ENCODE measurements at places on chromosomes 3 and 15.
A peak's percentile ranks its signal among the peaks of the same experiment; 100 is the strongest.

- no peak for DNase-seq
Observed at GRCh38 chr15:41981371-41982132, 9.2 kb upstream of the EHD4 start.

DNA sequence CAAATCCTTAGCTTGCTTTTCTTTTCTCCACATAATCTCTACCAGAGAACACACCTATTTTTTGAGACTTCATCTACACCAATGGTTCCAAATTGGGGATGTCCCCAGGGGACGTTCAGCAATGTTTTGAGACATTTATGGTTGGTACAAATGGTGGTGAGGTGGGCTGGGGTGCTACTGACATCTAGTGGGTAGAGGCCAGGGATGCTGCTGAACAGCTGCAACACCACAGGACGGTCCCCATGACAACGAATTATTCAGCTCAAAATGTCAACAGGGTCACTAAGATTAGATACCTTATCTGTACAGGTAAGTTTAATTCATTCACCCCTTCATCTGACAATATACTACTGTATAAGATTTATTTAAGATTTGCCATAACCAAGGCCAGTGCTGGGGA, 14.4 kb downstream of the GK5 start:
- no peak for DNase-seq

GRCh38 chr15:38325648-38325990, 73.0 kb downstream of the SPRED1 start:
- no peak for DNase-seq

GRCh38 chr3:126127904-126128303, 44.0 kb upstream of the SLC41A3 start:
- DNase-seq = no peak

- peak; percentile 91 for DNase-seq
Observed at GRCh38 chr3:42502429-42503250, at the start of gene VIPR1. Gene VIPR1, plus strand, starts transcription at chr3:42502643. Its CDS starts 93 bp downstream, at chr3:42502736.

- DNase-seq = no peak
Observed at GRCh38 chr15:63969652-63970421, 76.4 kb downstream of the DAPK2 start.

- peak; percentile 9 for DNase-seq
Observed at GRCh38 chr3:178436773-178437172, 99.5 kb upstream of the KCNMB2 start.

- no peak for DNase-seq
Observed at GRCh38 chr15:64635499-64636495, 139.6 kb downstream of the RBPMS2 start.

GRCh38 chr15:28989239-28989830, 103.6 kb downstream of the APBA2 start:
- DNase-seq = no peak

DNA sequence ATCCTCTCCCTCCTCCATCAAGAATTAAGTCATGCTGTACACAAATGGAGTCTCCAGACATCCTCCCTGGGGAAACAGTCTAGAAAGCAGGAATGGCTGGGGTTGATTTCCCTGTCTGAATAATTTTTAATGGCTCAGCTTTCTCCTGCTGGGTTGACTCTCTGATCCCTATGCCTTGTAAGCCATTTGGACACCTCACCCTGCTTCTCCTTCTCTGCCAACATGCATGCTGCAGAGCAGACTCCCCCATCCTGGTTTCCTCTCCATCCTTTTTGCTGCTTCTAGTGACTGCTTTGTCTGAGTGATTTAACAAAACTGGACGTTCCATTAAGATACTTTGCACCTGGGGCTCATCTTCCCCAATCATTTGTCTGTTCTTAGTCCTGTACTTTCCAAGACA, 22.2 kb downstream of the SV2B start:
- DNase-seq = no peak

DNA sequence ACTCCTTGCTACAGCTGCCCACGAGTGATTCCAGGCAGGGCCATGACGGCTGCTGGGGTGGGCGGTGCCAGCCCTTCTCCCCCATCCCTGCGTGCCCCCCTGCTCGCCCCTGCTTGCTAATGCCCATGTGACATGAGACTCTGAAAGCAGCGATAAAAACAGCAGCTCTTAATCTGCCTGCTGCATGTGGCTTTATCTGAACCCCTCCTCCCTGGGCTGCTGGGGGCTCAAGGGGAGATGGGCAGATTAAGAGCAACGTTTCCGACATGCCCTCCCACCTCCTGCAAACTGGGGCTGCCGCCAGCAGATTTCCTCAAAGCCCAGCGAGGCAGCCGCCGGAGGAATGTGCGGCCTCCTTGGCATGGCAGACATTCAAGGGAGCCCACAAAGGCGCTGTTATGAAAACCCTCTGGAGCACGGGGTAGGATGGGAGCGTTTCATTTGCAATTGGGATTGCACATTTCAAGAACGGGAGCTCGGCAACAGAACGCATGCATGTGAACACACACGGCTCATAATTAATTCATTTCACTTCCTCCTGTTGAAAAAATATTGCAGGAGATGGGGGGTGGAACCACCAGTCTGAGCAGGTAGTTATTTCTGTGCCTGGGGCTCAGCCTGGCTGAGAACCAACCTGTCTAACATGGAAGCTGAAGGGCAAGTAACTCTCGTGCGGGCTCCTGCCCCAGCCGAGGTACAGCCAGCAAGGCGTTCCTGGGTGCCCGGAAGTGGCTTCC, 504.2 kb upstream of the PROK2 start:
- DNase-seq = peak; percentile 22

- no peak for DNase-seq
Observed at GRCh38 chr15:34214135-34214534, 4.2 kb upstream of the KATNBL1 start.

DNA sequence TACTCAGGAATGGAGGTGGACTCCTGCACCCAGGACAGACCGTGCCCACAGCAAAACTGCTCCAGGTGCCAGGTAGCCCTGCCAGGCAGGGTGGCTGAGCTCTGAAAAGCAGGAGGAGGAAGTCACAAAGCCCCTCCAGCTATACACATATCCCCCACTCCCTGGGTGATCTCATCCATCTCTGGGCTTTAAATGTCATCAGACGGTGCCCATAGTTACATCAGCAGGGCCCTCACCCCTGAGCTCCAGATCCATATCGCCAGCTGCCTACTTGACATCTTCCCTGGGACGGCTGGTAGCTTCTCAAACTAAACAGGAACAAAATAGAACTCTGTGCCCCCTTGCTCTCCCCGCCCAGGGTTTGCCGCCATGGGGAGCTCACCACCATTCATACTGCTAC, 87.7 kb downstream of the MEGF11 start:
- no peak for DNase-seq

DNA sequence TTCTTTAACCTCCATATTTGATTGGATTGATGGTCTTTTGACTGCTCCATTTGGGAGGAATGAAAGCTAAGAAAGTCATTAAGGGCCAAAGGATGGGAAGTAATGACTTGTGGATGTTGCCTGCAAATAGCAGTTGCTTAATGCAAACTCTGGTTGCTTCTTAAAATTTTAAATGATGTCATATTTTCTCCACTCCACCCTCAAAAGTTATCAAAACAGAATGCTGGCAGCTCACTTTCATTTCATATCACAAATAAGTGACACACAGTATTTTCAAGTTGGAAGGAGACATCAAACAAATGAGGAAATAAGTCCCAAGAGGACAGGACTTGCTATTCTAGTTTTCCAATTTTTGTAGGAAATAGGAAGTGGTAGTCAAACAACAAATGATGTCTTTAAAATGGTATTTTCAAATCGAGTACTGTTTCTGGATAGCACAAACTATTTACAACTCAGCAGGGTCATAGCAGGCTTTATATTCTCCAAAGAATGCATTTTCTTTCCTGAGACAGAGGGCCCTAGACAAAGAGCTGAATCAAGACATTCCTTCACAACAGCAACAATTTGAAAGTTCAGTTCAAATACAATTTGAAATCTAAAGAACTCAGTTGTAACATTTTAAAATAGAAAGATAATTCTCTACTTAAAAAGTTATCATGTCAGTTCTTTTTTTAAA, 165.1 kb upstream of the UBE2E1 start:
- DNase-seq = no peak

DNA sequence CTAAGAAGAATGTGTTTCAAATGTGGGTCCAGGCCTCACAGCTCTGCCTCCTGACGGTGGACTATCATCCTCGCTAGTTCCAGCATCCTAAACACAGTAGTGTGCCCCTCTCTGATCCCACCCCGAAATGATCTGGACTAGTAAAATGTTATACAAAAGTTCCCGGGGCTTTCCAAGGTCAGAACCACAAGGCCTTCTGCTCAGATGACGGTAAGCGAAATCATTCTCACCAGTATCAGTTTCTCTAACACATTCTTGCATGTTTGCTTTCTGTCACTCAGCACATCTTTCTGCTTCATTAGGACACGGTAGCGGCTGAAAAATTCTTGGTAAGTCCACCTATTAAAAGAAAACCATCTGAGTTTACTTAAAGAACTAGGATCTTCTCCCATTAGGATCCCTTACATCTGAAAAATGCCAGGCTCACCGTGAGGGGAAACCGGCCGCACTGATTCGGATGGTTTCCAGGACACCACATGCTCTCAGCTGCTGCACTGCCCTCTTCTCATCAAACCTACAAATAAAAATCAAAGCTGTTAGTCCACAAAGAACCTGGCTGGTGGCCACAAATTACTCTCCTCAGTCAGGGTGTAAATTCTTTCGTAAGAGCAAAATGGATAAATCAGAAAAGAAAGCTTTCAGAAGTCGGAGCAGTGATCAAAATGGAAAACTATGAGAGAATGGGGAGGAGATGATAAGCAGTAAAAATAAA, 83.9 kb upstream of the MYO5C start:
- no peak for DNase-seq

DNA sequence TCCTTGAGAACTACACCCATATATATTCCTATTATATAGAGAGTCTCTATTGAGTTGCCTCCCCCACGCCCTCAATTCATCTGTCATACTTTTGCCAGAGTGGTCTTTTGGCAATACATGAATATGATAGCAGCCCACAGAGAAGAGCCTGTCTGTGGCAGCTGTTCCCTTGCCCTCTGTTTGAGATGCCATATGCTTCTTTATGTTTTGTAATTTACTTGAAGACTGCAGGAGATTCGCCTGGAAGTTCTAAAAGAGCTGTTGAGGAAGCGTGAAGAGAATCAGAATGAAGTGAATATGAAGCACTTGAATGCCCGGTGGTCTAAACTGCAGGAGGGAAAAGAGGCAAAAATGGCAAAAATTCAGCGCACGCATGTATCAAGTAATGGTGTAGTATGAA, 27.2 kb downstream of the CFAP91 start:
- no peak for DNase-seq

GRCh38 chr15:64888336-64888735, 23.4 kb upstream of the ANKDD1A start:
- no peak for DNase-seq

GRCh38 chr3:185041540-185041939, 111.3 kb downstream of the C3orf70 start:
- no peak for DNase-seq

DNA sequence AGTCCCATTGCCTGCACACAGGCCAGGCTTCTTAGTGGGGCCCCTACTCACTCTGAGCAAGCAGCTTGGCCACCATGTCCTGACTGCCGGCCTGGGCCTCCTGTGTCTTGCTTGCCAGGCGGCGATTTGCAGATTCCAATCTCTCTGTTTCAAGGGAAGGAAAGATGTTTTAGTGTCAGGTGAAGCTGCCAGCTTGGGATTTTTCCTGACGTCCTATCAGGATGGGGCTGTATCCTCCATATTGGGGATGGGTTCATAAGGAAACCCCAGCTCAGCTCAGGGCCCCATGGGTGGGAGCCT, 8.5 kb downstream of the AMOTL2 start:
- DNase-seq = no peak

GRCh38 chr15:101342056-101342455, 47.0 kb upstream of the SNRPA1 start:
- no peak for DNase-seq

GRCh38 chr3:137343283-137343682, 385.5 kb downstream of the IL20RB start:
- DNase-seq = no peak

GRCh38 chr15:39868396-39868795, 51.7 kb downstream of the GPR176 start:
- DNase-seq = no peak

DNA sequence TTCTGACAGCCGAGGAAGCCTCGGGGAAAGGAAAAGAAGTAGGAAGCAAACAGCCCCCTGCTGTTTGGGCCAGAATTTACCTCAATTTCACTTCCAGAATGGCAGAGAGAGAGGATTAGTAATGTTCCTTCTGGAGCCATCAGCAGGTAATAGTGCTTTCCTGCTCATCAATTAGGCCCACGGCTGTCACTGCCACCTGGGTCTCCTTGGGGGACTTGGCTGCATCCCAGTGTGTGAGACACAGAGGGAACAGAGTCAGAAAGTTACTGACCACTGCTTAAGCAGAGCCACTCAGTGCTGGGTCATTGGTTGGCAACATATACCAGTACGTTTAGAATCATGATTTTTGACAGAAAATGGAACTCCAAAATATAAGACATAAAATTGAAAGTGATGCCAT, 397.0 kb downstream of the EPHA3 start:
- DNase-seq = no peak

GRCh38 chr15:45391746-45392583, 13.6 kb upstream of the GATM start:
- DNase-seq = peak; percentile 52

GRCh38 chr3:126852511-126852910, 130.4 kb upstream of the PLXNA1 start:
- DNase-seq = no peak

DNA sequence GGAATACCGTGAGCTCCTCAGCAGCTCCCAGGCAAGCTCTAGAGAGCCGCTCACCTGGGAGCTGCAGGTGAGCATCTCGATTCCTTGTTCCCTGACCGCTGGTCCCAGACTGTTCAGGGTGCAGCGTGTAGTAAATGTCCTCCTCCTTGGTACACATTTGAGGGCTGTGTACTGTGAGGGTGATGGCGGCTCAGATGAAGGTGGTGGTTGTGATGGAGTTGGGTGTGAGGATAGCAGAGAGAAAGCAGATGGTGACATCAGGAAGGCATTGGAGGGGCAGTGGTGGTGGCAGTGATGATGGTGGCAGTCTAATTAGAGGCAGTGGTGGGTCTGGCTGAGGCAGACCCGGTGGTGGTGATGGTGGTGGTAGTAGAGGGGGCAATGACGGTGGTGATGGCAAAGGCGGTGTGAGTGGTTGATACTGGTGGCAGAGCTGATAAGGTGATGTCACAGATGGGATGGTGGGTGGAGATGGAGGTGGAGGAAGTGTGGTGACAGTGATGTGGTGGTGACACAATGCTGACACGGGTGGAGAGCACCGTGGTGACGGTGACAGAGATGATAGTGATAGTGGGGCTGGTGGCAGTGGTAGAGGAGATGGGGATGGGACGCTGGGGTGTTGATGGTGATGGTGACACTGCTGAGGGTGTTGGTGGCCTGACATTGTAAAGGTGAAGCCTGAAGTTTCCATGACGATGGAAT, at the start of gene DNAJB8:
Gene DNAJB8, minus strand, starts transcription at position 51 of the 702 bp plus-strand sequence. CDS start 3,645 bp downstream, outside the sequence.
- DNase-seq = no peak

DNA sequence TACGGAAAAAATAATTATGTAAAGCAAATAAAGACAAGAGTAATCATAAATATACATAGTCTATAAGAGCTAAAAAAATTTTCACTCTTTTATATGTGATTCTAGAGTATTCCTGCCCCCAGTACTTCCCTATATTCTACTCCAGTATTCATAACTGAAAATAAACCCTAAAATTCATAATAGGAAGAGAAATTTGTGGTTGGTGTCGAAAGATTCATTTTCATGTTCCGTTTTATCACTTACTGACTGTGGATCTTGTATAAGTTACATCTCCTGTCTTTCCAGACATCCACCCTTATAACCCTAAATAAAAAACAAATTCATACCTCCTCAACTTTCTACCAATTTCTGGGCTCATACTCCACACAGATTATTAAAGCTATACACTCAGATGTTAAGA, 16.0 kb upstream of the MBNL1 start:
- no peak for DNase-seq

- DNase-seq = no peak
Observed at GRCh38 chr15:39333896-39334295, 247.0 kb upstream of the THBS1 start.

- no peak for DNase-seq
Observed at GRCh38 chr3:103499132-103499900, 1064.5 kb downstream of the ZPLD1 start.
